Stimulated activated CD8-positive, alpha-beta memory T cell treated with anti-CD3 and anti-CD28 coated beads, Interleukin-2, amount 100 ng/mL, for 1 hour (primary cell): ENCODE measurements at places on chromosomes 3 and 15.

DNA sequence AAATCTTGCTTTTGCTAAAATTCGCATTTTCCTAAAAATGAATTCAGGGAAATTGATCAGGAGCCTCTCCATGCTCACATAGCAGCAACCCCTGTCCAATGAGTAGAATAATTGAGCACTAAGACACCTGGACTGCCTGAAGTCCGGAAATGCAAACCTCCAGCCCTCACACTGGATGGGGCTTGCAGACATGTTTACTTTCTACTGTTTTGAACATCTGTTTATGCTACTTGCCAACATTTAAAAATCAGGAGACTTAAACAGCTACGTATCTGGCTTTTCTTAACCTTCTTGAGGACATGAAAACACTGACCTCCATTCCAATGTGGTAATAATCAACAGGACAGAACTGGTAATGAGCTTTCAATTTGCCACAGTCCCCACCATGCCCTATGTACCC is 184.4 kb downstream of the SHOX2 start:
- DNase-seq, result no peak

- DNase-seq, result no peak
Observed at GRCh38 chr3:99869621-99870020, 52.0 kb downstream of the CMSS1 start.

DNA sequence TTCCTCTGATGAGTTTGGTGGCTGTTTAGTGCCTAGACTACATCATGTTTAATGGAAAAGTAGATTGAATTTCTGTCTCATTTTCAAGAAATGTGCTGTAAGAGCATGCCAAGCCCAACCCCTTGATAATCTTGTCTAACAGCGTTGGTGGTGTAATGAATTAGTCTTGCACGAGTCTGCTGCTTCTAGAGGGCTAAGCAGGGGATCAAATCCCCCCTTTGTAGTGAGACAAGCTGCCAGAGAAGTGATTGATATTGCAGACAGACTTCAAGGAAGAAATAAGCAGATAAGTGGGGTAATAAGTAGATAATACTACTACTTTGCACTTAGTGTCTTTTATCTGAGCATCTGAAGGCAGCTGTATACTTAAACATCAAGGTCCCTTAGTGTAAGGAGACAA is 141.4 kb downstream of the TP63 start:
- no peak for DNase-seq

DNA sequence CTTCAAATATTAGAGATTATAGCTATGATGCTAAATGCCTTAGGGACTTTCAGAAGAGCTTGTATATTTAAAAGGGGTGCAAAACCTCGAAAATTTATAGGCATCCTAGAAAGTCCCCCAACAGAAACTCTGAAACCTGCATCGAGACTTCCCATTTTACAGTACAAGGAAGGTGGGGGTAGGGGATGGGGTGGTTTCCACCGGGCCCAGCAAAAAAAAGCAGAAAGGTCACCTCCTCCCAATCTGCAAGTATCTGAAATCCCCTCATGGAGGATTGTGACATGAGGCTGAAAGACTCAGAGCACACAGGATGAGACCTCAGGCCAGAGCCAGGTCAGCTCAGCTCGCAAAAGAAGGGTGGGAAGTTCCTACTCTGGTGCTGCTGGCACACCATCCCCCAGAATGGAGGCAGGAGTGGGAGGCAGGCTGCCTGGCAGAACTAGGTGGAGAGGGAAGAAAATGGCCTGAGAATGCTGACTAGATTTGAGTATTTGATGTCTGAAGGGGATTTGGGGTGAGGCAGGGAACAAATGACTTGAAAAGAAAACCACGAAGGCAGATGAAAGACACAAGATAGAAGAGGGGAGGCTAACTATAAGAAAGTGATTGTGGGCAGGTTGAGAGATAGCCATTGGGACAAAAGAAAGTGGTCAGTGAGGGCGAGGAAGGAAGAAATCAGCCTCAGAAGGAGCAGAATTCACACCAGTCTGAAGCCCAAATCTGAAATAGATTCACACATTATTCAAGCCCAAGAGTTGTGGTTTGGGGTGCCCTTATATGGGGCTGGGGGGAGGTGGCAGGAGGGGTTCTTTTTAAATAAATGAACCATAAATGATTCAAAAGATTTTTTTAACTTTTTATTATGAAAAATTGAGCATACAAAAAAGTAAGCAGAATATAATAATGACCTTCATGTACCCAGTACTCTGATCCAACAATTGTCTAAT is 22.5 kb upstream of the TSC22D2 start:
- no peak for DNase-seq

GRCh38 chr3:70090322-70090913 is 90.9 kb downstream of the SAMMSON start:
- DNase-seq, result no peak

GRCh38 chr15:40562691-40563090 is 2.2 kb downstream of the CCDC32 start:
- DNase-seq, result no peak

GRCh38 chr3:37892927-37893600 is 31.4 kb downstream of the CTDSPL start:
- DNase-seq, result no peak

GRCh38 chr3:15439476-15439875 is 12.1 kb downstream of the EAF1 start:
- no peak for DNase-seq

- no peak for DNase-seq
Observed at GRCh38 chr15:90360746-90361145, 8.7 kb downstream of the ZNF774 start.

- DNase-seq, result no peak
Observed at GRCh38 chr3:191372122-191372521, 41.8 kb upstream of the UTS2B start.

- DNase-seq, result no peak
Observed at GRCh38 chr15:31343831-31344230, 17.2 kb downstream of the KLF13 start.

DNA sequence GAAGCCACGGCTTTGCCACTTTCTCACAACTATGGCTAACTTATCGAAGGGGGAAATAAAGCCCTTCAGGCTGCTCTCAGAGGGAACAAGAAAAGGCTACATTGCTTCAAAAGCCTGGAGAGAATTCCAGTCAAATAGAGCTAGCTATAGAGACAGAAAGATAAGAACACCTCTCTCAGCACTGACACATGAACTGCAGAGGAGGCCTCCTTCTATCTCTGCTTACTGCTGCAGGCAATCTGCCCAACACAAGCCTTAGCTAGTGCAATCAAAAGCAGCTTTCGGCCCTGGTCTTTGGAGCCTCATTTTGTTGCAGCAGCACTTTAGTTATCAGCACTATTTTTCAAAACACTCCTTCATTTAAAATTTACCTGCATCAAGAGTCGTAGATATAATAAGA is 118.4 kb upstream of the ROBO1 start:
- no peak for DNase-seq

DNA sequence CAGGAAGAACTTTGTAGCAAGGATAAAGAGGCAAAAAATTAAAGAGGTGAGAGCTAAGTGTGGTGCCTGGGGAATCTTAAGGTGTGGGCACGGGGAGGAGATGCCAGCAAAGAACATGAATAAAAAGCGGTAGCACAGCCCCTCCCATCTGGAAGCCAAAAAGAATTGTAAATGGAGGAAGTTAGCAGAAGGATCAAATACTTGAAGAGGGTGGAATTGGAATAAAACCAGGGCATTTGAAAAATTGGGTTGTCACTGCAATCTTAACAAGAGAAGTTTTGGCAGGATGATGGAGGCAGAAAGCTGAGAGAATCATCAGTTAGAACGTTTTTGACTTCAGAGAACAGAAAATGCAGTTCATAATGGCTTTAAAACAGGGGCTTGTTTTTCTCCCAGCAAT is 2.4 kb downstream of the CCR2 start:
- no peak for DNase-seq

- DNase-seq, result no peak
Observed at GRCh38 chr3:188937389-188937788, 234.4 kb upstream of the TPRG1 start.

DNA sequence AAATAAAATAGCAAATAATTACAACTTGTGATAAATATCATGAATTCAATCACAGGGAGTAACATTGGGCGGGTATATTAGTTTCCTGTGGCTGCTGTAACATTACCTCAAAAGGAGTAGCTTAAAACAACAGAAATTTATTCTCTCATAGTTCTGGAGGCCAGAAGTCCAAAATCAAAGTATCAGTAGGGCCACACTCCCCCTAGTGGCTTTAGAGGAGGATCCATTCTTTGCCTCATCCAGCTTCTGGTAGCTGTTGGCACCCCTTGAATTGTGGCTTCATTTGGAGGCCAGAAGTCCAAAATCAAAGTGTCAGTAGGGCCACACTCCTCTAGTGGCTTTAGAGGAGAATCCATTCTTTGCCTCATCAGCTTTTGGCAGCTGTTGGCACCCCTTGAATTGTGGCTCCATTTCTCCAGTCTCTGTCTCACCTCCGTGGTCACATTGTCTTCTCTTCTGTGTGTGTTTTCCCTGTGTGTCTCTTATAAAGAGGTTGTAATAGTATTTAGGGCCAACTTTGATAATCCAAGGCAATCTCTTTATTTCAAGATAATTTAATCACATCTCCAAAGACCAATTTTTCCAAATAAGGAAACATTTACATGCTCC is 3.1 kb upstream of the CFAP20DC start:
- no peak for DNase-seq

- DNase-seq, result no peak
Observed at GRCh38 chr3:57986261-57986660, 22.0 kb upstream of the FLNB start.

DNA sequence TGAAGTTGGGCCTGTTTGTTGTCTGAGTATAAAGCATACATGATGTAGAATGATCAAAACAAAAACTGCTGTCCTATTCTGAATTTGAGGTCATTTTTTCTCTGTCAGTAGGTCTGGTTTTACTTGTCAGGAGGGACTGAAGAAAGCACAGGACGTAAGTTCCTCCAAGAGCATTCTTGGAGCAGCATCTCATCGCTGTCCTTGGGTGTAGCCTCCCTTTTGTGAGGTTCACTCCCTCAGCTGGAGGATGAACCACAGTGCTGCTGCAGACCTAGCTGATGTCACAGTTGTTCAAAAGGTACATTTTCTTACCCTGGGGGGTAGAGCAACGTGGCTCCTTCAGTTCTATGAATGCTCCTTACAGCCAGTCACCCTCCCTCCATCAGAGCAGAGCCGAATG is 490.0 kb upstream of the TBL1XR1 start:
- no peak for DNase-seq
